ENCODE measurements at places on chromosomes 13 and 19.

GRCh38 chr13:98822225-98822606 lies 69.7 kb upstream of the SLC15A1 start:
- no peak for DNase-seq

DNA sequence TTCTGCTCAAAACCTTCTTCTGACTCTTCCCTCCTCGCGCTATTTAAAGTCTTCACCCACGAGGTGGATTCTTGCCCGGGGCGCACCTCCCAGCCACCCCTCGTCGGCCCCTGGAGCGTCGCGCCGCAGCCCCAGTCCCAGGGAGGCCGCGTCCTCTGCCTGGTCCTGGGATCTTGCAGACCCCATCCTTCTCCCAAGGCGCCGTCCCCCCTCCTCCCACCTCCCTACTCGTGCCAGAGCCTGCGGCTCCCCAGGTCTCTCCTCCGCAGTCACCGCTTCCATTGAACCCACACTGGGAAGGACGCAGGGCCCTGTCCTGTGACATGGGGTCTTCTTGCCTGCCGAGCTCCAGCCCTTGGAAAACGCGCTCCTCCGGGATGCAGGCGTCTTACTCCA lies 486 bp downstream of the ZNF808 start:
- no peak for DNase-seq

DNA sequence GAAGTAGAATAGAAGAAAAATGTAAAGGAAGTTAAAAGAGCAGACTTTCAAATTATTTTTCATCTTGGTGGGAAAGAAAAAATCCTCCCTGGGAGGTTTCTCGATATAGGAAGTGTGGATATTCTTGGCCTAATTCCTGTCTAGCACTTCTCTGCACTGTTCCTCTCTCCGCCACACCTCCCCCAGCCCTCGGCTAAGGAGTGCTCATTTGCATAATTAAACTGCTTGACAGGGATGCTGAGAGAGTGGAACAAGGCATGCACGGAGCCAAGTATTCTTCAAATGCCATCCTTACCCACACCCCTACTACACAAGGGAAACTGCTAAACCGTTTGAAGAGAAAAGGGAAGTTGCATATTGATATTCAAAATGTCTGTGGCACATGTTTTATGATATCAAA lies 511.0 kb upstream of the HTR2A start:
- no peak for DNase-seq

DNA sequence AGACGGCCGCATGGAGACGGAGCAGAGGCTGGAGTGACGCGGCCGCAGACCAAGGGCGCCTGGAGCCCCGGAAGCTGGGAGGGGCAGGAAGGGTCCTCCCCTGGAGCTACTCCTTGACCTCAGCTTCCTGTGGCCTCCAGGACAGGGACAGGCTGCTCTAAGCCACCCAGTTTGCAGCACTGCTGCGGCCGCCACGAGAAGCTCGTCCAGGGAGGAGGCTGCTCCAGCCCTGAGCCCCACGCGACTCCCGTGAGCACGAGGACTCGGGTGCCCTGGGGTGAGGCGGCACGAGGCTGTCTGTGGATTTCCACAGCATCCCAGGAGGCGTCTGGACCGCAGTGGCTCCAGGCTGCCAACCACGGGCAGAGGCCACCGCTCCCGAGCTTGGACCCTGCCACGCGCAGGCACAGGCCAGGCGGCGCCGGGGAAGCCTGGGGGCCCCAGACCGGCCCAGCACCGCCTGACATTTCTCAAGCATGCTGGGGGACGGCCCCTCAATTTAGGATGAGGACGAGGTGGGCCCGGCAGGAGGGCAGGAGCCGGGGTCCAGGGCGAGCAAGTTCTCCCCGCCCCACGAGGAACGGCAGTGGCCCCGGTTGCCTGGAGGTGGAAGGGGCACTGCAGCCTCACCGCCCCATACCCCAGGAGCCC lies 10.7 kb downstream of the SBNO2 start:
- DNase-seq = no peak

DNA sequence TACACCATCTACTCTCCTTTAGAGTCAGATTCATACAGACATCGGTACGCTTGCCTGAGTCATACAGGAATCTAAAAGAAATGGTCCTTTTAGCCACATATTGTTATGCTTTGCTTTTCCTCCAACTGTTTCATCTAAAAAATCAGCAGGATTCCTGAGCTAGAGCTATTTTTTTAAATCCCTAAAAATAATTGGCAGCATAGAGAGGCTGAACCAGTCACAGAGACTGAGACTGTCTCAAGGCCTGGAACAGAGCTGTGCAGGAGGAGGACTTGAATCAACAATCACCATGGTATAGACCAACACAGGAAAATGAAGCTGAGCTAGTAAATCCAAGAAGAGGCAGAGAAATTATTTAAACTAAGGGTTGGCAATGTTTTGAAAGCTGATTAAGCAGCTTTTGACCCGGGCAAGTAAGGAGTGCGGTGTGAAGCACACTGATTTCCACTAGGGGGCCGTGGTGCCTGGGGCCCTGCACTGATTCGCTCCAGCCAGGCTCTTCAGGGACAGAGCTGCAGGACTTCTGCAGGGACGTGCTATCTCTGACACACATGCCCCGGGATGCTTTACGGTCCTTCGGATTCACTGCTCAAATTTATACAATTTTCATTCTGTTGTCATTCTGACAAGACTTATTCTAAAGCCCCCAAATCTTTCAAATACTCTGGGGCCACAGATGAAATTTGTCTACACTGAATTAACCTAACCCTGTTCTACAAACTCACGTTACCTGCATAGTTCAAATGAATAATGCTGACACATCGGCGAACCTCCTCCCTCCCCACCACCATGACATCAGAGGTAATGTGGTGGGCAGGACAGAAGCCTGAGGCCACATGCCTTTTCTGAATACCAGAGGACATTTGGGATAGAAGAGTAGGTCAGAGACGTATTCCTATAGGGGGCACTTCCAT lies 87.6 kb upstream of the SLC15A1 start:
- no peak for DNase-seq

DNA sequence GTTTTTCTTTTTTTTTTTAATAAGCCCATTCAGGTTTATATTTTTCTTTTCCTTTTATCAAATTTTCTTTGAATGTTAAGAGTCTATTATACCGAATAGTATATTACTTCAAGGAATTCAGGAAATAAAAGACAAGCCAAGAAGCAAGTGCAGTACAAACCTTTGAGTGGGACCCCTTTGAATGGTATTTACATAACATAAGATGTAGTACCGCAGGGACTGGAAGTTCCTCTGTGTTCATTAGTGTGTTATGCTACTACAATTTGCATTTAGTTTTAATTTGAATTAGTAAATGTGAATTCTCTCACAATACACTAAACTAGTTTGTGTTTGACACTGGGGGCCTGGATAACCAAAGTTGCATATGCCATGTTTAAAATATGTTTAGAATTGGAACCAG lies 339.5 kb downstream of the DCT start:
- DNase-seq = no peak

- DNase-seq = no peak
Observed at GRCh38 chr19:47272448-47273312, 2.0 kb upstream of the INAFM1 start.

- no peak for DNase-seq
Observed at GRCh38 chr19:11108746-11109145, 19.5 kb downstream of the LDLR start.

DNA sequence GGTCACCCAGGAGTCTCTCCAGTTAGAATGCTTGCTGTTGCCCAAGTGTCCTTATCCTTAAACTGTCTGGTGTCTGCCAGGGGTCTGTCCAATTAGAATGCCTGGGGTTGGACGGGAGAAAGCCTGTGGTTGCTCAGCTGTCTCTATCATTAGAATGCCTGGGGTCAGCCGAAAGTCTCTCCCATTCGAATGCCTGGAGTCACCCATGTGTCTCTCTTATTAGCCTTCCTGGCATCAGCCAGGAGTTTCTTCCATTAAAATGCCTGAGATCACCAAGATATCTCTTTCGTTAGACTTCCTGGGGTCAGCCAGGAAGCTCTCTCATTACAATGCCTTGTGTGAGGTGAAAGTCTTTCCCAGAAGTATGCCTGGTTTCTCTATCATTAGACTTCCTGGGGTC lies 1521.0 kb downstream of the UQCRFS1 start:
- DNase-seq = no peak

DNA sequence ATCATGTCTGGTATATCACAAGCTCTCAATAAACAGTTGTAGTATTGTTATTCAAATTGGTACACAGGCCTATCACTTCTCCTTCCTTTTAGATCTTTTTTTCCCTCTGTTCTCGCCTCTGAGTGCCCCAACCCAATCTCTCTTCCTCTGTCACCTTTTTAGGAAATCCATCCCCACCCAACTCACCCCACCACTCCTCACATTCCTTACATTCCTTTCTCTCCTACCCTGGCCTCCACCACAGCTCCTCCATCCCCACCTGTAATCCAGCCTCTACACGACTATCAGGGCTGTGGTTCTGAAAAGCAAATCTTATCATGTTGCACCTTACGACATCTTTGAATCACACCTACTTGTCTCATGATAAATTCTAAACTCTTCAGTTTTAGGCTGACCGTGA lies 545.4 kb upstream of the GPC6 start:
- DNase-seq = no peak

- DNase-seq = no peak
Observed at GRCh38 chr19:6421075-6422014, 3.3 kb downstream of the KHSRP start.

GRCh38 chr13:74084375-74084935 lies 49.7 kb downstream of the KLF12 start:
- DNase-seq = no peak

DNA sequence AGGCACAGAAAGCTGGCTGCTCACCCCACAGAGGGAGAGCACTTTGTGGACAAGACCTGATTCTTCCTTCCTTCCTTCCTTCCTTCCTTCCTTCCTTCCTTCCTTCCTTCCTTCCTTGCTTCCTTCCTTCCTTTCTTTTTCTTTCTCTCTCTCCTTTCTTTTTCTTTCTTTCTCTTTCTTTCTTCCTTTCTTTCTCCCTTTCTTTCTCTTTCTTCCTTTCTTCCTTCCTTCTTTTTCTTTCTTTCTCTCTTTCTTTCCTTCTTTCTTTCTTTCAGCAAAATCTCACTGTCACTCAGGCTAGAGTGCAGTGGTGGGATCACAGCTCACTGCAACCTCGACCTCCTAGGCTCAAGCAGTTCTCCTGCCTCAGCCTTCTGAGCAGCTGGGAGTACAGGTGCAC lies 263.9 kb downstream of the UQCRFS1 start:
- no peak for DNase-seq

- DNase-seq = no peak
Observed at GRCh38 chr19:51531349-51532315, at the start of gene SIGLEC6. Gene SIGLEC6, minus strand, starts transcription at chr19:51531670. Its CDS starts 22 bp downstream, at chr19:51531648.

- no peak for DNase-seq
Observed at GRCh38 chr13:102571075-102571474, 25.7 kb upstream of the TPP2 start.

- no peak for DNase-seq
Observed at GRCh38 chr19:13104360-13104847, 1.7 kb upstream of the LYL1 start.

GRCh38 chr13:36154567-36155291 lies 23.5 kb upstream of the DCLK1 start:
- no peak for DNase-seq

- DNase-seq = no peak
Observed at GRCh38 chr13:71144883-71145282, 722.1 kb downstream of the DACH1 start.

GRCh38 chr13:110648848-110649421 lies 33.6 kb downstream of the NAXD start:
- DNase-seq = no peak

- no peak for DNase-seq
Observed at GRCh38 chr13:109254274-109254673, 532.1 kb downstream of the IRS2 start.

DNA sequence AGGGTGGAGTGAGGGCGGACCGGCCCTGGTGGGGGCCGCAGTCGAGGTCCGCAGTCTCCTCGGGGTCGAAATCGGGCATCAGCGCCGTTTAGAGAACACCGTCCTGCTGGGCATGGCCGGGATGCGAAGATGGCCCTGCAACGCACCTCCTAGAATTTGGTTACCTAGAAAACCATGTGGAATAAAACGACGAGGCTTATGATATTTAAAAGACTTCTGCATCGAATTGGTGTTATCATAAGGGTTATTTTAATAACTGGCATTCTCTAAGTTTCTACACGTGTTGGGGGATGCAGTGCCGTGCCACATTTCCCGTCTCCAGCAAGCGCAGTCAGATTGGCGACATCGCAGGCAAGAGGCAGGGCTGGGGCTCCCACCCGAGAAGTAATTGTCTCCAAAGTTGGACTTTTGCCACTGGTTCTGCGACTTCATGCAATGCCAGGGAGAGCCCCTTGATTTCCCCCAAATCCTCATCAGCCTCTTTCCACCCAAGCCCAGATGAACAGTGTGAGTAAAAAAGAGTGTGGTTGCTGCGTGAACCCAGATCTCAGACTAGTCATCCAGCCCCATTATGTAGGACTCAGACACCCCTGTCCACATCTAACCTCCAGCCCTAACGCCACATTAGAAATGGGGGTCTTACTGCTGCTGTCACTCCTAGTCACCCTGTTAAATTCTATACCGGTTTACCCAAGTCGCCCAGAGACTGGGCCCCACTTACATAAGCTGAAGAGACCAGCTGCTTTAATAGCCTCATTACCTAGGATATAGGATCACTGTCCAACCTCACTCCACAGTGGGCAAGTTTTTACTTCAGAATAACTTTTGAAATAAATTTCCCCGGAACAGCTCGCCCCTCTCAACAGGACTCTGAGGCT lies 571 bp upstream of the DHRS12 start:
- no peak for DNase-seq

- no peak for DNase-seq
Observed at GRCh38 chr19:35144600-35145436, 1.8 kb downstream of the FXYD7 start.

DNA sequence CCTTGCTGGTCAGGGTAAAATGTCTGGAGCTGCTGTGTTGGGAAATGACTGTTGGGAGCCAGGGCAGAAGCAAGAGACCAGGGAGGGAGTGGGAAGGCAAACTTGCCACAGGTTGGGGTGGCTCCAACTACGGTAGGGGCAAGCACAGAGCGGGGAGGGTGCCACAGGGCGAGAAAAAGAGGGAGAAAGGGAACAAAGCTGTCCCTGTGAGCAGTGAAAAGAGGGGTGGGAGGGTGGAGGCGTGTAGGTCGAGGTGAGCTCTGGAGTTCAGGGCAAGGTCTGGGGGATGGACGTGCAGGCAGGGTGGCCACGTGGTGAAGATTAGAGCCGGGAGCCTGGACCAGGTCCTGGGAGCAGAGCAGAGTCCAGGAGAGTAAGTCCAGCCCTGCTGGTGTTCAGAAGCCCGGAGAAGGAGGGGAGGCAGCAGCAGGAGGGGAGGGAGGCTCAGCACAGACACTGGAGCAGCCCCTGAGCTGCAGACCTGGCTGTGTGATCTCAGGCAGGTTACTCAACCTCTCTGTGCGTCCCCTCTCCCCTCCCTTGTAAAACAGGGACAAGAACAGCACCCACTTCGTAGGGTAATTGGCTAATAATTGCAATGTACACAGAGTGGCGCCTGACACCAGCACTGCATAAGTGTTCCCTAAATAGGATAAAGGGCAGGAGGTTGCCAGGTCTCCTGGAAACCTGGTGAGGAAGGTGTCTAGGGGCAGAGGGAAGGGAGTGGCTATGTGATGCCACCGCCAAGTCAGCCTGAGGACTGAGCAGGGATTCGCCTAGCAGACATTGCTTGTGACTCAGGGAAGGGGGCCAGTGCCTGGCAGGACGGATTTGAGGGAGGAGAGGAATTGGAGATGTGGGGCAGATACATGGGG lies 3.2 kb upstream of the POLR2E start:
- no peak for DNase-seq

- no peak for DNase-seq
Observed at GRCh38 chr19:3514930-3515329, 8.8 kb downstream of the FZR1 start.

Data from GOT3 (cell line).